Spinal cord (tissue), 10 donors: ENCODE measurements at places on chromosomes 5 and 9. TPM values are rescaled to one million over a fixed set of nuclear protein-coding genes. Genes with fewer than 3 reads are reported as not detected.

- no peak for DNase-seq
- H3K36me3 ChIP-seq = peaks cover 37% of the 10 kb centered on the region
- H3K4me1 ChIP-seq = peaks cover 39% of the 10 kb centered on the region
- no peak overlapping the region for H3K27ac ChIP-seq
- no peak overlapping the region for H3K4me3 ChIP-seq
- no peaks in the 10 kb centered on the region for H3K27me3 ChIP-seq
These were observed 21.7 kb downstream of the ERGIC1 start for GRCh38 chr5:172855597-172856292.

- no peaks in the 10 kb centered on the region for H3K36me3 ChIP-seq
- no peaks in the 10 kb centered on the region for H3K27me3 ChIP-seq
- no peak overlapping the region for H3K27ac ChIP-seq
- no peak for DNase-seq
- H3K4me3 ChIP-seq = no peak overlapping the region
These were observed 557.6 kb downstream of the CETN3 start for GRCh38 chr5:89851911-89852310.

- no peak for DNase-seq
- no peak overlapping the region for H3K27ac ChIP-seq
- H3K36me3 ChIP-seq = no peaks in the 10 kb centered on the region
- no peaks in the 10 kb centered on the region for H3K4me1 ChIP-seq
- H3K27me3 ChIP-seq = no peaks in the 10 kb centered on the region
These were observed 175.5 kb upstream of the TUT7 start for GRCh38 chr9:86529496-86530275.

DNA sequence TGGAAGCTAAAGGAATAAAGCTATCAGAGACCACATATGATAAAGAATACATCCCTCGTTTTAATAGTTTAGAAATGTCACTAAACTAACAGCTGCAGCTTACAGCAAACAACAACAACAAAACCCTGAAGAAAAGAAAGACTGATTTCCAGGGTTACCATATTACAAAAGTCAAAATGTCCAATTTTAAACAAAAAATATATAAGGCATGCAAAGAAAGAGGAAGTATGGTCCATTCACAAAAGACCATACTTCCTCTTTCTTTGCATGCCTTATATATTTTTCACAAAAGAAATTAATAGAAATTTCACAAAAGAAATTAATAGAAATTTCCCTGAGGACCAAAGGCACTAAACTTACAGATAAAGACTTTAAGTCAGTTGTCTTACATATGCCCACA, 354.2 kb downstream of the ARL15 start:
- H3K27ac ChIP-seq = no peak overlapping the region
- no peaks in the 10 kb centered on the region for H3K27me3 ChIP-seq
- H3K36me3 ChIP-seq = no peaks in the 10 kb centered on the region
- DNase-seq = no peak

DNA sequence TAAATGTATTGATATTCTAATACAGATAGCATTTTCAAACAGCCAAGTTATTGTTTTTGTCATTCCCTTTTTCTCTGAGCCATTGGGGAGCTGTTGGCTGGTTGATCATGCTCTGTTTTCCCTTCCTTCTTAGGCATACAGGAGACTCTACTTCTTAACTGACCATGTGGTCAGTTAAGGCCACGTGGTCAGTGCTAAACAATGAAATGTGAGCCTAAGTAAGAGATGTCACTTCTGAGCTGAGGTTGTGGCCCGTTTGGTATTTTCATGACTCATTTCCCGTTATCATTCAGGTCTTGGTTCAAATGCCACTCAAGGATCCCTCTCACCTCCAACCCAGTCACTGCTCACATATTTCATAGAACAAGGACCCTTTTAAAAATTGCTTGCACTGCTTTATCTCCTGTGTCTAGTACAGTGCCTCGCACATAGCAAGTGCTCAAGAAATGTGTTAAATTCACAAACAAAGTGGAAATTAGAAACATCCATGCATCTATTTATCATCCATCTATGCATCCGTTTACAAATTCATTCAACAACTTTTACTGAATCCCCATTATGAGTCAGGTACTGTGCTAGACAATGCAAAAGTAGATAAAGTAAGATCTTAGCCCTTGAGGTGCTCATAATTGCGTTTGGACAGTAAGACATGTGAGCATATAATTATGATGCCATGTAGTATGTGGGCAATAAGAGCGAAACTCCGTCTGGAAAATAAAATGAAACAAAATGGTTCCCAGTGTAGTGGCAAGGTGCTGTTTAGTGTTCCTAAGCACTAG, 50.7 kb downstream of the ARRDC3 start:
- DNase-seq = no peak
- no peaks in the 10 kb centered on the region for H3K4me1 ChIP-seq
- no peaks in the 10 kb centered on the region for H3K36me3 ChIP-seq
- H3K4me3 ChIP-seq = no peak overlapping the region
- no peak overlapping the region for H3K27ac ChIP-seq

- no peak overlapping the region for H3K27ac ChIP-seq
- no peak for DNase-seq
- no peak overlapping the region for H3K4me3 ChIP-seq
- H3K36me3 ChIP-seq = no peaks in the 10 kb centered on the region
These were observed 23.1 kb downstream of the JAKMIP2 start for GRCh38 chr5:147759441-147759840.

The TPPP gene
- total RNA-seq = 17.4 TPM

DNA sequence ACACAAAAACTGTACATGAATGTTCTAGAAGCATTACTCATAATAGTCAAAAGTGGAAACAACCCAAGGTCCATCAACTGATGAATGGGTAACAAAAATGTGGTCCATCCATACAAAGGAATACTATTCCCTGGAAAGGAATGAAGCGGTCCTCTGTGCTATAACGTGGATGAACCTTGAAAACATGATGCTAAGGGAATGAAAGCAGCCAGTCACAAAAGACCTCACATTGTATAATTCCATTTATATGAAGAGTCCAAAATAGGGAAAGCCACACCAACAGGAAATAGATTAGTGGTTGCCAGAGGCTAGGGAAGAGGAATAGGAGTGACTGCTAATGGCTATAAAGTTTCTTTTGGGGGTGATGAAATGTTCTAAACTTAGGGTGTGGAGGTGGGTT, 22.7 kb upstream of the BARHL1 start:
- peaks cover 10% of the 10 kb centered on the region for H3K27me3 ChIP-seq
- no peak overlapping the region for H3K4me3 ChIP-seq
- peaks cover 13% of the 10 kb centered on the region for H3K4me1 ChIP-seq
- H3K27ac ChIP-seq = no peak overlapping the region
- DNase-seq = no peak

The GADD45G gene
- 5.8 TPM for total RNA-seq

The AJM1 gene
- total RNA-seq = 1.2 TPM

GRCh38 chr9:123763910-123764588, 165.9 kb downstream of the DENND1A start:
- DNase-seq = no peak
- H3K4me1 ChIP-seq = no peaks in the 10 kb centered on the region
- no peaks in the 10 kb centered on the region for H3K36me3 ChIP-seq

The HAVCR1 gene
- total RNA-seq = 0.11 TPM

DNA sequence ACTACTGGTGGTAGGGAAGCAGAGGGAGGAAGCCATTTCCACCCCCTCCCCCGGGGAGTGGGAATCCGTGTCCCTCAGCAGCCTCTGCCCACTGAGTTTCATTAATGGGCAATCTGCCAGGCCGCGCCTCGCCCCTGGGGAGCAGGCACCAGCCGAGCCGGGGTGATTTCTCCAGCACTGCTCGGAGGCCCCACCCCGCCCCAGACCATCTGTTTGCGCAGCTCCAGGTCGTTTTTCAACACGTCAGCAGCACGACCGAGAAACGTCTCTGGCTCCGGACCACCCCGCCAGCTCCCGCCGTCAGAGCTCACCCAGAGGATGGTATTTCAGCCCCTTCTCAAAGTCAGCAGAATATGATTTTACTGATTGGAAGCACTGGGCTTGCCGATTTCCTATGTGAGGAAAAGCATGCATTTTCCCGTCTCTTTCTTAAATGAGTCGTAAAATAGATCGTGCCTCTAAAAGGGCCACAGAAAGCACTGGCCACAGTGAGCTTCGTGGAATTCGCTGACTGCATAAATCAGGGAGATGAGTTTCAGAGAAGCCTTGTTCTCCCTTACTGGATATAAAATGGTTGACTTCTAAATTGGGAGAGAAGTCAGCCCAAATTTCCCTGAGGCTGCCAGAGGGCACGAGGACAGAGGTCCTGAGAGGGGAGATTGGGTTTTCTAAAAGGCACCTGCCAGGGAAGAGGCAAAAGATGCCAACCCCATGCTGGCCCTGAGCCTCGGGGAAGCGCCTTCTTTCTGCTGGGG, 47.0 kb downstream of the OLFM1 start:
- H3K36me3 ChIP-seq = no peaks in the 10 kb centered on the region
- peaks cover 34% of the 10 kb centered on the region for H3K4me1 ChIP-seq
- no peak overlapping the region for H3K4me3 ChIP-seq
- H3K27me3 ChIP-seq = peaks cover 2% of the 10 kb centered on the region

DNA sequence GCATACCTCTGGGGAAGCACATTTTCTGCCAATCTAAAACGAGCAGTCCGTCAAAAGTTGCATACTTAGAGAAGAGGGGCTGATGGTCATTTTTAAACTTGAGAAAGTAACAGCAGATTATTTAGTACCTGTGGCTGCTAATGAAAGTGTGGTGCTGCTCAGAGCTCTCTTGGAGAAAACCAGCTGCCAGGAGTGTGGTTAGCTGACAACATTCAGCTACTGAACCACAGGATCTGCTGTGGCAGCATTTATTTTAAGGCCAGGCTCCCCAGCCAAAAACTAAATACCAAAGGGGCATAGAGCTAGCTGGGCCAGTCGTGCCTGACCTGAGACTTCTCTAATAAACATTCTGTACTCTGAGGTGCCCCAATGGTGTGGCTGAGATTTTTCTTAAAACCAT, 203.6 kb downstream of the EDIL3 start:
- H3K36me3 ChIP-seq = no peaks in the 10 kb centered on the region
- H3K4me1 ChIP-seq = no peaks in the 10 kb centered on the region
- no peak overlapping the region for H3K27ac ChIP-seq
- no peak for DNase-seq

DNA sequence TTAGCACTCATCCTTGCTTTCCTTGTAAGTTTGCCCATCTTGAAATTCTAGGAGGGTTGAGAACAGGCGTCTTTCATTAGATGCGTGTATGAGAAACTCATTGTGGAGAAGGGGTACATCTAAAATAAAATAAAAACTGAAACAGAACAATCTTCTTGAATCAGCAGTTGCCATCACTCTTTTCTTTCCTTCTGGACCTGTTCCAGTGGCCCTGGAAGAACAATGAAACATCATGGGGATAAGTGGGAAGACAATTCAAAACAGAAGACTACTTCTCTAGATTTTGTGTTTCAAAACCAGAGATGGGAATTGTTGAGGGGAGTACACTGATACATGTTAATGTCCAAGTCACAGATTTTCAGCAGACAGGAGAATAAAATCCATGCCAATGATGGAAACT, 59.9 kb downstream of the SLC1A3 start:
- peaks cover 2% of the 10 kb centered on the region for H3K36me3 ChIP-seq
- no peak overlapping the region for H3K4me3 ChIP-seq
- peaks cover 23% of the 10 kb centered on the region for H3K4me1 ChIP-seq
- no peaks in the 10 kb centered on the region for H3K27me3 ChIP-seq

DNA sequence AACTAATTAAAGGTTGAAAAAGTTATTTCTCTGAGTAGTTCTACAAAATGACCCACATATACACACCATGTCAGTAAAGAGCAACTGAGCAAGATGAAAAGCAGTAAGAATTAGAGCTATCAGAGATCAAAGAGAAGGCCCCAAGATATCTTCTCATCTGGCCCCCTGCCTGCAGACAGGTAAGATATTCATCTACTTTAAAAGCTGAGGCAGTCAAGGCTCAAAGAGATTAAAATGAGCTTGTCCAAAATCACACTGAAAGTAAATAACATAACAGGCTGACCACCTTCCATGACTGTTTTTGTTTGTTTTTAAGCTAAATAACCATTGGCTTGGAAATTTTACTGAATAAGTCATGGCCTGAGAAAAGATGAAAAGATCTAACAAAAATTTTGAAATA, 266.2 kb downstream of the FBXL17 start:
- DNase-seq = no peak
- no peak overlapping the region for H3K27ac ChIP-seq
- H3K4me1 ChIP-seq = no peaks in the 10 kb centered on the region
- H3K4me3 ChIP-seq = no peak overlapping the region

GRCh38 chr5:130496215-130496614, 592.0 kb downstream of the CHSY3 start:
- H3K36me3 ChIP-seq = no peaks in the 10 kb centered on the region
- no peak overlapping the region for H3K4me3 ChIP-seq
- no peaks in the 10 kb centered on the region for H3K27me3 ChIP-seq
- no peaks in the 10 kb centered on the region for H3K4me1 ChIP-seq
- H3K27ac ChIP-seq = no peak overlapping the region

DNA sequence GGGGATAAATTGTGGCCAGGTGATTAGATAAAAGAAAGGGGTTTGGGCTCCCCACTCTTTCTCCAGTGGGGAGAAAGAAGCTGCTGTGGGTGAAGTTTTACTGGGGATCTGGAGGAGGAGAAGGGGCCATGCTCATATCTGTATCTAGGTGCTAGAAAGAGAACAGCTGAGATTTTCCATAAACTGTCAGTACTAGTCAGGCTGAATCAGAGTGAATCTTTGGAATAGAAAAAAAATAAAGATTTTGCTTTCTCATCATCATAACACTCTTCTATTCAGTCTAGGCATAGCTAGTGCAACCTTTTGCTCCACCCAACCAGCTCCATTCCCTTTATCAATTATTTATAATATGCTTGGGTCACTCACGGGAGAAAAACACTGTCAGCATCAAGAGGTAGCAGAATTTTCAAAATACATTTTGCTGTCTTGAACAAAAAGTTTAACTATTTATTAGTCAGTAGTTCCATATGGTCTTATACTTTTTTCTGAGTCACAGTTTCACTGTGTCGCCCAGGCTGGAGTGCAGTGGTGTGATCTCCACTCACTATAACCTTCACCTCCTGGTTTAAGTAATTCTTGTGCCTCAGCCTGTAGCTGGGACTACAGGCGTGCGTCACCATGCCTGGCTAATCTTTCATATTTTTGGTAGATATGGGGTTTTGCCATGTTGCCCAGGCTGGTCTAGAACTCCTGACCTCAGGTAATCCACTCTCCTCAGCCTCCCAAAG, 21.3 kb upstream of the ERMP1 start:
- H3K27me3 ChIP-seq = no peaks in the 10 kb centered on the region
- no peak overlapping the region for H3K4me3 ChIP-seq
- no peak for DNase-seq

- no peak overlapping the region for H3K27ac ChIP-seq
- H3K4me3 ChIP-seq = no peak overlapping the region
- H3K4me1 ChIP-seq = no peaks in the 10 kb centered on the region
- H3K27me3 ChIP-seq = no peaks in the 10 kb centered on the region
- no peaks in the 10 kb centered on the region for H3K36me3 ChIP-seq
These were observed 119.6 kb upstream of the PITX1 start for GRCh38 chr5:135153661-135154060.

DNA sequence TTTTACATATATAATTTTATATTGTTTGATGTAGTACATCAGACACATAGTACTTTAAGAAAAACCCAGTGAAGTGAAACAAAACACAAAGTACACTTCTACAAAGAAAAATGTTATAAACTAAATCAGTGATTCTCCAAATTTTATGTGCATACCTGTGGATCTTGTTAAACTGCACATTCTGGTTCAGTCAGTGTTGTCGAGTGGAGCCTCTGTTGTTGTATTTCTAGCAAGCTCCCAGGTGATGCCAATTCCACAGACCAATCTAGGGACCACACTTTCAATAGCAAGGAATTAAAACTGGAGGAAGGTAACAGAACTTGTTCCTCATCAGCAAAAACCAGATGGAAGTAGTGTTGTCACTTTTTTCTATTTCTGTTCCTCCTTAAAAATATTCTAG, 183.8 kb upstream of the CD180 start:
- H3K4me1 ChIP-seq = no peaks in the 10 kb centered on the region
- no peak overlapping the region for H3K4me3 ChIP-seq
- H3K27ac ChIP-seq = no peak overlapping the region
- H3K36me3 ChIP-seq = no peaks in the 10 kb centered on the region
